ENCODE measurements at places on chromosomes 7 and 10.

GRCh38 chr7:43873300-43873699 lies 4.0 kb upstream of the MRPS24 start:
- no peak for DNase-seq

GRCh38 chr7:50426280-50427045 lies 23.7 kb downstream of the FIGNL1 start:
- no peak for DNase-seq

DNA sequence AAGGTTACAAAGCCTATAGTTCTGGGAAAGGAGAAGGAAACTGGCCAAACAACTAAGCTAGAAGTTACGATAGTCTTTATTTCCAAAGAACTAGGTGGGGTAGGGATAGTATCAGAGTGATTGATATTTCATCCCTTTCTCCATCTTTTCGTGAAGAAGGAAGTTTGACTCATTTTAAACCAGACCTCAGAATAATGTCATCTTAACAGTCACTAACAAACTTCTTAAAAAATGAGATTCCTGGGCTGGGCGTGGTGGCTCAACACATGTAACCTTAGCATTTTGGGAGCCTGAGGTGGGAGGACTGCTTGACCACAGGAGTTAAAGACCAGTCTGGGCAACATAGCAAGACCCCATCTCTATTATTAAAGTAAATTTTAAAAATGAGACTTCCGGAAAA lies 69.4 kb downstream of the ARL4A start:
- DNase-seq = no peak

DNA sequence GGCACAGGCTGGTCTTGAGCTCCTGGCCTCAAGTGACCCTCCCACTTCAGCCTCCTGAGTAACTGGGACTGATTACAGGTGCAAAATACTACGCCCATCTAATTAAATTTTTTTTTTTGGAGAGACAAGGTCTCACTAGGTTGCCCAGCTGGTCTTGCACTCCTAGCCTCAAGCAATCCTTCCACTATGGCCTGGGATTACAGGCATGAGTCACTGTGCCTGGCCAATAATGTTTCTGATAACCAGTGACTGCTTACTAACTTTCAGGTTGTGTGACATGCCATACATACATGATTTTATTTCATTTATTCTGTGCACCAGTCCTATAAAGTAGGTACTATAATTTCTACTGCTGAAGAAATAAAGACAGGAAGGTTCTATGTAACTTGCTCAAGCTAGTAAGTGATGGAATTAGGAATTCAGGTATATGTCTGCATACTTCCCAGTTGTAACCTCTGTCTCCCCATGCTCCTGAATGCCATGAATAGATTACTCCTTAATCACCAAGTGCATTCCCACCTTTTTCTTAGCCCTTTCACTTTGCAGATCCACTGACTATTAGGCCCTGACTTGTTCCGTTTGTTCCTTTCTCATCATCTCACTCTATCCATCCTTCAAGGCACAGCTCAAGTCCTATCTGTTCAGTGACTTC lies 28.1 kb downstream of the MCU start:
- DNase-seq = no peak

DNA sequence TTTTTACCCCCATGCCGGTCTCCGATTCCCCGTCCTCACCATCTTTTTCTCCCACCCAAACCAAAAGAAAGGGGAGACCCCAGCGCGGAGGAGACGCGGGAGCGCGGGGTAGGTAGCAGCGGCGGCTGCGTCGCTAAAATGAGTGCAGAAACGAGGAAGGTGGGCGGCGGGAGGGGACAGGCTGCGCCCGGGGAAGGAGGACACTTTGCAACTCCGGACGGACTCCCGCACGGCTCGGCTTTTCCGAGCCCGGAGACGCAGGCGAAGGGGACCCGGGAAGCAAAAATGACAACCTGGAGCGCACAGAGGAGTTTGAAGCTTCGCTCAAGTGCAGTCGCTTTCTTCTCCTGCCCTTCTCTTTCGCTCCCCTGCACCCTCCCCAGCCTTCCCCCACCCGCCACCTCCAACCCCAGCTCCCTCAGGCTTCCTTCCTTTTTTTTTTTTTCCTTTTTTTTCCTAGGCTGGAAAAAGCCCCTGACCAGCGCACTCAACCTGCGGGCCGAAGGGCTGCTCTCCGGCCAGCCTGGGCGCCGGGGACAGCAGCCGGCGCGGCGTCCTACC lies 453 bp downstream of the SFMBT2 start:
- no peak for DNase-seq

DNA sequence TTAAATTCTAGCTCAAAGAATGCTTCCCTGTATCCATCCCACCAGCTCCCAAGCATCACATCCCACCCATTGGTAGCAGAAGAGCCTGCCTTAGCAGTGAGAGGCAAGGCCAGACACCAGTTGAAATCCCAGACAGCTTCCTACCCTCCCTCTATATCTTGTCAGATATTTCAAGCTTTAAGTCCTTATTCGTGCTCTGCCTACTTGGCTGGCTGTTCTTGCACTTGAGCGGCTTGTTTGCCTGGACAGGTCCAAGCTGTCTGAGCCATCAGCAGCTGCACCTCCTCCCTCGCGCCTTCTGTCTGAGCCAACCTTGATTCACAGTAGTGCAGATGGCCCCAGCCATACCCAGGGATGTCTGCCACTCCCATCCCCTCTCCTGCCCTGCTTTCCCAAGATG lies 16.4 kb downstream of the LRRC4 start:
- no peak for DNase-seq

GRCh38 chr7:130099331-130099730 lies 29.0 kb downstream of the KLHDC10 start:
- DNase-seq = no peak

- no peak for DNase-seq
Measured at GRCh38 chr7:96090756-96091155, 231.1 kb downstream of the SLC25A13 start.

All from COLO829 (cell line).